NCI-H1417 treated with DMSO at 0.1 percent for 48 hours (cell line): ENCODE measurements at places on chromosomes 11 and 22.

DNA sequence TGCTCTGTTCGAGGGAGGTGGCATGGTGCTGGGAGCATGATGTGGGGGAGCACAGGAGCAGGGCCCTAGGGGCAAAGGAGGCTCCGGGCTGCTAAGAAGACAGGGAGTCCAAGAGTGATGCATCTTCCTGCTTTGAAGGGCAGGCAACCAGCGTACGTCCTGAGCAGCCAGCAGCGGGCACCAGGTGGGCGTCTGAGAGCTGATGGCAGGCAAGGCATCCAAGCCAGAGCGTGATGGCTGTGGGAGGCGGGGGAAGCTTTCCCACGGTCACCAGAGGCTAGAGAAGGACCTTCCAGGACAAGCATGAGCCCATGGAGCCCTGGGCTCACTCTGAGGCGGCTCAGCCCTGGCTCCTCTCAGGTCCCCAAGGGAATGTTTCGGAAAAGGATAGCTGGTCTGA is 32.2 kb downstream of the BRD1 start:
- DNase-seq, result no peak

DNA sequence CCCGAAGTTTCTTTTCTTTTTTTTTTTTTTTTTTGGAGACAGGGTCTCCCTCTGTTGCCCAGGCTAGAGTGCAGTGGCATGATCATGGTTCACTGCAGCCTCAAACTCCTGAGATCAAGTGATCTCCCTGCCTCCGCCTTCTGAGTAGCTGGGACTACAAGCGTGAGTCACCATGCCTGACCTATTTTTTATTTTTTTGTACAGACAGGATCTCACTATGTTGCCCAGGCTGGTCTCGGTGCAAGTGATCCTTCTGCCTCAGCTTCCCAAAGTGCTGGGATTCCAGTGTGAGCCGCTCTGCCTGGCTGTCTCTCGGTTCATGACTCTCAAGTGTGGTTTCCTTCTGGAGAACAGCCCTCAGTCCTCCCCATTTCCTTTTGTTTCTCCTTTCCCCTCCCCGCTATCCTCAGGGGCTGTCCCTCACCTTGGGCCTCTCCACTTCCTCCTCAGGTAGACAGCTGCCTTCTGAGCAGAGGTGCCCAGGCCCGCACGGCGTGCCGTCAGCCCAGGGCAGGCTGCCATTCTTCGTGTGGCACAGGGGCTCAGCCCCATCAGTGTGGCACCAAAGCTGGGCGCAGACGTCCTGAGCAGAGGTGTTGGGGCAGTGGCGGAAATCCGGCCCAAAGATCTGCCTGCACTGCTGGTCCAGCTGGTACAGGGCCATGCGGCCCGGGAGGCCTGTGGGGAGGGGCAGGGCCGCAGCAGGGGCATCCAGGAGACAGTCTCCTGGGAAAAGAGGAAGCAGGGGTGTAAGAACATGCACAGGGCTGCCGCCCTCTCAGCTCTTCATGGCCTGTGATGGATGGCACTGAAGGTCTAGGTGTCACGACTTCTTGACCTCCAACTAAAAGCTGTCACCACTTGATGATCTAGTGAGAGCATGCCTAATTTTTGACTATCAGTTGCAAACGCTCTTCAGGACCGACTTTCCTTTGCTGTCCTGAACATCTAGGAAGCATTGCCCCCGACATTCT is 14.0 kb downstream of the ADAMTS8 start:
- no peak for DNase-seq

- DNase-seq, result no peak
These were observed 54.0 kb downstream of the MIAT start for GRCh38 chr22:26711205-26711963.

DNA sequence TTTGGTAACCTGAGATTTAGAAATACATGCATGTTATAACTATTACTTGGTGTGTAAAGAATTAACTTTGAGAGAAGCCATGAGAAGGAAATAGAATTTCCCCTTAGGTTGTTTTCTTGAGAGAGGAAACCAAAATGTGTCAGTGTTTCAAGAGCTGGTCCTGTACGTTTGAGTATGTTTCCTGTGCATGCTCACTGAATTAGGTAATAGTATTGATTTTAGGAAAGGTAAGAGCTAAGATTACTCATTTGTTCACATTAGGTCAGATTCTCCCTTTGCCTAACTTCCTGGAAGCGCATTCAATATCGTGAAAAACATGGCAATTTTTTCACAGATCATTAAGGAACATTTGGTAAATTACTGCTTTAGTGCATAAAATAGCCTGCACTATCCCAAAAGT is 49.3 kb upstream of the RDX start:
- DNase-seq, result no peak
